ENCODE measurements at places on chromosomes 5 and 9.

GRCh38 chr5:17794201-17794600 lies 159.9 kb downstream of the TAF11L14 start:
- no peak for DNase-seq
- H3K4me1 ChIP-seq = peaks cover 4% of the 10 kb centered on the region
- no peak overlapping the region for H3K4me3 ChIP-seq
- H3K36me3 ChIP-seq = no peaks in the 10 kb centered on the region
- H3K27me3 ChIP-seq = no peaks in the 10 kb centered on the region

- no peak for DNase-seq
- H3K27ac ChIP-seq = peak overlapping the region; percentile 54
- peaks cover 36% of the 10 kb centered on the region for H3K4me1 ChIP-seq
- H3K4me3 ChIP-seq = no peak overlapping the region
Measured at GRCh38 chr9:77847626-77848025, 184.0 kb downstream of the GNAQ start.

- H3K4me1 ChIP-seq = peaks cover 8% of the 10 kb centered on the region
- H3K4me3 ChIP-seq = no peak overlapping the region
Measured at GRCh38 chr9:127181595-127182190, 59.3 kb upstream of the ANGPTL2 start.

DNA sequence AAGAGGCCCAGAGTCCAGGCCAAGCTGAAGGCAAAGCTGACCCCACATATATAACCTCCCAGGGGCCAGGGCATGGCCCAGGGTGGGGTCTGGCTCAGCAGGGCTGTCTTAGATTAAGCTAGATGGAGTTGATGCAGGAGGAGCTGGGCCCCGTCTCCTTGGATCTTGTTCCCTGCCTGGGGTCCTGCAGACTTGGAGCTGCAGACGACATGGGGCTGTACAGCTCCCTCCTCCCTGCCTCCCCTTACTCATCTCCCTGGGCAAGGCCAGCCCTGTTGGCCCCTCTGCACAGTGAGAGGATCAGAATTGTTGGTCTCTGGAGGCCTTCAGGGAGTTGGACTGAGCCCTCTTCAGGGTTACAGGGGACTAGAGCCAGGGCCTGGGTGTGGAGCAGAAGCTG lies 134.9 kb downstream of the RGS3 start:
- no peak overlapping the region for H3K27ac ChIP-seq
- H3K4me3 ChIP-seq = no peak overlapping the region
- H3K36me3 ChIP-seq = peaks cover 33% of the 10 kb centered on the region
- DNase-seq = no peak
- H3K4me1 ChIP-seq = peaks cover 55% of the 10 kb centered on the region

DNA sequence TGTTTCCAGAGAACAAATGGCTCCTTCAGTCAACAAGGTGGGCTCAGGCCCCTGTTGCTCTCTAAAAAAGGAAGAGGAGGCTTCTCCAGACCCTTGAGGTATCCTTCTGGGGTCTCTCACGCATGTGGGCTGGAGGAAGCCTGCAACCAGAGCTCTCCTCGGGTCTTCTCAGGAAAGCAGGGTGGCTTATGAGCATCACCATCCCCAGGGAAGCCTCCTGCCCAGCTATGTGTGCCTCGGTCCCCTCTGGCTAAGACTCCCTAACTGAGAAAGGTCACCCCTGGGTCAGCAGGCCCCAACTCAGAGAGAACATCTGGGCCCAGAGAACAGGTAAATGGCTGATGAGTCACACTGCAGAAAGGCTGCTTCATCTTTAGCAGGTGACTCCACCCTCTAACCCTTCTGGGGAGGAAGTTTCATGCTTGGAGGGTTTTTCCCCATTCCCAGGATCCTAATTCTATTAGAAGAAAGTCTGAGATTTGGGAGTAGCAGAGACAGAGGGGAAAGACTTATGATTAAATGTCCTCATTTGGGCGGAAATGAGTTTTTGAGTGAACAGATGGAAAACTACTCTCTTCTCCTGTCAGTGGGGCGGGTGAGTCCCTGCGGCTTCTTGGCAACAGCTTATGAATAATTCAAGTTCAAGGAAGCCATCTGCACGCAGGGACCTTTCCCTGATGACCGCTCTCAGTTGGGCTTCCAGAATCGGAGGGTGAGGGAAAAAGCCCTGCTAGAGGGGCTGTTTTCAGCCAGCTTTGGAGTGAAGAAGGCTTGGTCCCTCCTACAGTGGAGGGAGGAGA lies 41.9 kb downstream of the TGFBI start:
- H3K27me3 ChIP-seq = no peaks in the 10 kb centered on the region
- H3K4me1 ChIP-seq = peaks cover 25% of the 10 kb centered on the region
- no peak overlapping the region for H3K27ac ChIP-seq
- H3K4me3 ChIP-seq = no peak overlapping the region

- H3K27ac ChIP-seq = peak overlapping the region; percentile 98
- peak overlapping the region; percentile 93 for H3K4me3 ChIP-seq
- H3K4me1 ChIP-seq = peaks cover 36% of the 10 kb centered on the region
Measured at GRCh38 chr9:121199921-121200320, 1.7 kb downstream of the RAB14 start.

DNA sequence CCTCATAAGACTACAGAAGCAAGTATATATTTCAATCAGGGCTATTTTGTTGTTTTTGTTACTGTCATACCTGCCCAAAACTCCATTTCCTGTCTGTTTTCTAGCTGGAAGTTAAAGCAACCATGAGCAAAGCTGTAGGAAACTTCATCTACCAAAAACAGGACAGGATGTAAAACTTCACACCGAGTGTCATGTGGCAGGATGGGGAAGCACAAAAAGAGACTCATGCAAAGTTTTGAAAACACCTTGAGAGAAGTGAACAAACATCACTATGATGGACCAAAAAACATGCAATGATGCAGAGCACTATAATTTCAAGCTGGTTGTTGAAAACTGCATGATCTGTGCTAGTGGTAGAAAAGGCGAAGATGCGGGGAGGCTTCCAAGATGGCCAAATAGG lies 6.3 kb upstream of the GZMA start:
- H3K4me3 ChIP-seq = no peak overlapping the region
- H3K4me1 ChIP-seq = no peaks in the 10 kb centered on the region
- no peak for DNase-seq
- H3K27ac ChIP-seq = no peak overlapping the region
- no peaks in the 10 kb centered on the region for H3K27me3 ChIP-seq

DNA sequence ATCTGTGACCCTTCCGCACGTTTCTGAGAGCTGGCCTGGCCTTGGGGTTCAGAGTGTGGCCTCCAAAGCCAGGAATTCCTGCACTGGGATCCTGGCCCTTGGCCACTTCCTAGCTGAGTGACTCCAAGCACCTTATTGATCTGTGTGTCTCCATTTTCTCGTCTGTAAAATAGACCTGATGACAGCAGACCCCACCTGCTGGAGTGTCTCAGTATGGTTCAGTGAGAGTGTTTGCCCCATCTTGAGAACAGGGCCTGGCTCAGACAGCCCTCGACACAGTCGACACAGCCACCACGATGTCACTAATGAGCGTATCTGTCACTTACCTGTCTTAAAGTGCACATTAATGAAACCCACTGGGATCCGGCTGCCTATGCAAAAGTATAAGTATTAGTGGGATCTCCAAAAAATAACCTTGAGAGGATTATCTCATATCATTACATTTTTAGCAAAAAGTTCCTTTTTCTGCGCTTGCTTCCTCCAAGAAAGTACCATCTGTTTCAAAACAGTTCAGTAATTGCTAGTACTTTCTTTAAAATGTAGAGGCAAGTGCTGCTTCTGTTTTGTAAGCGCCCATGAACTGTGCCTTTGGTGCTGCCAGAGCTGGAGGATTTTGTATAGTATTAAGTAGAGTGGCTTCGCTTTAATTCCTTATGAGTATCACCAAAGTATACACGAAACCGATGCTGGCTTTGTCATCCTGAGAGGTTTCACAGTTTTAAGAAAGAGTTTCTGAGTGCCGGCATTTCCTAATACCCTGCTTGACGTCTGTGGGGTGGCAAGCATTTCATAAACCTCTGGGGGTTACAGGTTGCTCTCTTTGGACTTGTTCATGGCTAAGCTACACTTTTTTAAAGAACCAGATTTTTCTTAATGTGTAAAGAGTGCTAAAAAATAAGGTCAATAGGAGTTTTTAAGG lies 31.7 kb downstream of the UBE2QL1 start:
- H3K4me1 ChIP-seq = no peaks in the 10 kb centered on the region
- no peak overlapping the region for H3K4me3 ChIP-seq
- DNase-seq = no peak
- H3K27ac ChIP-seq = no peak overlapping the region
- H3K27me3 ChIP-seq = peaks cover 3% of the 10 kb centered on the region
- no peaks in the 10 kb centered on the region for H3K36me3 ChIP-seq

DNA sequence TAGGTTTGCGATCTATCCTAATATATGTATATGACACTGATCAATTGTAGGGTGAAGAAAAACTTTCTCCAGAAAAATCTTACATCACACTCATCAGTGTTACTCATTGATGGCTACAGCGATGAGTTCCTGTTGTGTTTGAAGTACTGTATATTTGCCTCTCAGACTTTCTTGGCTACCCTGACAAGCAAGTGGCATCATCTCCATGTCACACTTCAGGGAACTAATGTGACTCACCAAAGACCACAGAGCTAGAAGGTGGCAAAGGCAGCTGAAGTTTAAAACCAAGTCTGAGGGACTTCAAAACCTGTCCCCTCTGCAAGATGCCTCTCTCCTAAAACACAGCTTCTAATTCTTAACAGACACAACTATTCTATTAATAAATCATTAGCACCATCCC lies 451.4 kb downstream of the CTNND2 start:
- no peak overlapping the region for H3K4me3 ChIP-seq
- H3K4me1 ChIP-seq = no peaks in the 10 kb centered on the region
- no peak overlapping the region for H3K27ac ChIP-seq
- DNase-seq = no peak
- H3K36me3 ChIP-seq = no peaks in the 10 kb centered on the region

GRCh38 chr5:139517683-139518564 lies 35.4 kb upstream of the STING1 start:
- peaks cover 5% of the 10 kb centered on the region for H3K4me1 ChIP-seq
- H3K4me3 ChIP-seq = peak overlapping the region; percentile 50
- peak; percentile 32 for DNase-seq
- H3K27ac ChIP-seq = peak overlapping the region; percentile 90
- no peaks in the 10 kb centered on the region for H3K27me3 ChIP-seq

- H3K27ac ChIP-seq = no peak overlapping the region
- H3K36me3 ChIP-seq = no peaks in the 10 kb centered on the region
- no peak for DNase-seq
Measured at GRCh38 chr5:89930591-89931392, 478.8 kb downstream of the CETN3 start.

DNA sequence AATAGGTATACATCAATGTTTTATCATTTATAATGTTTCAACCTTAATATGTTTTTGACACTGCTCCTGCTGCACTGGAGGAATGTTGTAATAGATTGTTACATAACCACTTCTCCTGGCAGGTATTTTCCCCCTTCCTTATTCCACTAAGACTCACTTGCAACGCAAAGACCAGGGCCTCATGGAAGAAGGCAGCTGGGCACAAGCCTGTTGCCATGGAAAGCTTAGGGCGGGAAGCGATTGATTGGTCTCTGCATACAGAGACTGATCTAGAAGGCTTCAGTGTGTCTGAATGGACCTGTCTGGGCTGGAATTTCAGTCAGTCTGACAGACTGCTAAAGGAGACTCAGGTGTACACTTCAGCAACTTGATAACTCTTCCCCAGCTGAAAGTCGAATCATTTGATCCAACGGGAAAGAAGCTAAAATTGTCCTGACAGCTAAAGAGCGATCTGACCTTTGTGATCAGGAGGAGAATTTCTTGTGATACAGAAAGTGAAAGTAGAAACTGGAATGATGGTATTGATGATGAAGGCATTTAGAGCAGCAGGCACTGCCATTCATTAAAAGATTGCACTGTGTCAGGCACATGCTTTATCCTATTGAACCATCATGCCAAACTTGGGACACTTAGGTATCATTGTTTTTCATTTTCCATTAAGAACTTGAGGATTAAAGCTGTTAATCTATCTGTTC lies 65.1 kb downstream of the GRIA1 start:
- no peak overlapping the region for H3K27ac ChIP-seq
- H3K4me1 ChIP-seq = peaks cover 11% of the 10 kb centered on the region
- no peak for DNase-seq
- H3K4me3 ChIP-seq = no peak overlapping the region
- H3K27me3 ChIP-seq = no peaks in the 10 kb centered on the region

DNA sequence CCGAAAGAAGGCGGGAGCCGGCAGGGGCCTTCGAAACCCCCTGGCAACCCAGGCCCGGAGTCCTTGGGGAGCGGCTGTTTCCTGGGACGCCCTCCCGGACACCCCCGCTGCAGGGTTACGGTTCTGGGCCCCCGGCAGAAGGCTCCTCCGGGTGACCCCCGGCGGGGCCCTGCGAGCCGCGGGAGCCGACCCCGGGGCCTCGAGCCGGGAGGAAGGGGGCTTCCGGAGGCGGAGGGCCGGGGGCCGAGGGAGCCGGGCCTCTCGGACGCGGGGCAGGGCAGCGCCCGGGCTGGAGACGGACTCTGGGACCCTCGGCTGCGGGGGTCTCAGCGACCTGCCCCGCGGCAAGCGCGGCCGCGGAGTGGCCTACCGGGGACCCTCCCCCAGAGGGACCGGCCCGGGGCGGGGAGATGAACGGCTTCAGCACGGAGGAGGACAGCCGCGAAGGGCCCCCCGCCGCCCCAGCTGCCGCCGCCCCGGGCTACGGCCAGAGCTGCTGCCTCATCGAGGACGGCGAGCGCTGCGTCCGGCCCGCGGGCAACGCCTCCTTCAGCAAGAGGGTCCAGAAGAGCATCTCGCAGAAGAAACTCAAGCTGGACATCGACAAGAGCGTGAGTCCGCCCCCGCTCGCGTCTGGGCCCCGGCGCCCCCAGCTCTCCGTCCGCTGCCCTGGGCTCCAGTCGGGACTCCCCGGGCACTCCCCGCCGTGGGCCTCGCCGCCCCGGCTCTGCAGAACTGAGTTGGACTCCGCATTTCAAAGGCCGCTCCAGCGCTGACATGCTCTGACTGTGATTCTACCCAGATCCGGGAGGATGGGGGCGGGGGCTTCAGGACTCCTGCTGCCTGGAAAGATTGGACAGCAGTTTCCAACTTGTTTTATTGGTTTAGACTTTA lies 645 bp downstream of the SAP30L start:
- H3K27ac ChIP-seq = peak overlapping the region; percentile 94
- no peak for DNase-seq
- no peaks in the 10 kb centered on the region for H3K27me3 ChIP-seq
- peak overlapping the region; percentile 95 for H3K4me3 ChIP-seq

GRCh38 chr9:93306081-93306480 lies 122.1 kb downstream of the WNK2 start:
- no peak for DNase-seq
- H3K36me3 ChIP-seq = no peaks in the 10 kb centered on the region
- no peak overlapping the region for H3K27ac ChIP-seq
- no peak overlapping the region for H3K4me3 ChIP-seq
- no peaks in the 10 kb centered on the region for H3K27me3 ChIP-seq
